NCI-H1092 (cell line): ENCODE measurements at places on chromosomes 3 and 15.

DNA sequence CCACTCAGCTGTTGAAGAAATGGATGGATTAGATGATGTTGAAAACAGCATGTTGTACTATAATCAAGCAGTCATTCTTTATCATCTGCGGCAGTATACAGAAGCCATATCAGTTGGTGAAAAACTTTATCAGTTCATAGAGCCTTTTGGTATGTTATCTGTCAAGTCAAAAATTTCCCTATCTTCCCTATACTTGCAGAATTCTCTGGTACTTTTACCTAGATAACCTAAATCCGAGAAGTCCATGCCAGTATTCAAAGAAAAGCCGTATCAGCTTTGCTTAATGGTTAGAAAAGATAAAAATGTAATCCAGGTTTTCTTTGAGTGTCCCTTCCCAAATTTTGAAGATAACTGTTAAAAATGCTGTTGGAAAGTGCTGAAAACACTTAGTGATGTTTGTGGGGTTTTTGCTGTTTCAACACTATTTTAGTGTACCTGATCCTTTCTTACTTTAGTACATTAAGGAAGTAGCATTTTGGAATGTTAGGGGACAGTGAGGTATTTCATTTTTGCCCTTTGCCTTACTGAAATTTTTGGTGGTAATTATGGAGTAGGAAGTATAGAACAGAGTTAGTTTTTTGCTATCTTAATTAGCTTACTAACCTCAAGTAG, 23.8 kb downstream of the CNOT10 start:
- no peak for DNase-seq

DNA sequence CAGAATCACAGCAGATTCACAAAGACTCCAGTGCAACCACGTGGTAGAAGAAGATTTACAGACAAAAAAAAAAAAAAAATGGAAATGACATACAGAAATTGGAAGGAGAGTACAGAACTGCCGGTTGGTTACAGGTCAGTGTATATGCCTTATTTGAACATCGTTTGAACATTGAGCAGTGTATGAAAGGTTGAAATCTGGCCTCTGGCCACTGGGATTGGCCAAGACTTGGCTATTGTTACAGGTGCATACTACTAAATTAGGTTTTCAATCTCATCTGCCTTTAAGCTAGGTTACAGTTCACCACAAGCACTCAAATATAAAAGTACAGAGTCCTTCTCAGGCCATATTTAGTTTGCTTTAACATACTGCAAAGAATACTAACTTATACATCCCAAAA, 59.8 kb downstream of the THBS1 start:
- no peak for DNase-seq

GRCh38 chr3:48478626-48479555, 25.1 kb downstream of the SHISA5 start:
- DNase-seq = no peak

DNA sequence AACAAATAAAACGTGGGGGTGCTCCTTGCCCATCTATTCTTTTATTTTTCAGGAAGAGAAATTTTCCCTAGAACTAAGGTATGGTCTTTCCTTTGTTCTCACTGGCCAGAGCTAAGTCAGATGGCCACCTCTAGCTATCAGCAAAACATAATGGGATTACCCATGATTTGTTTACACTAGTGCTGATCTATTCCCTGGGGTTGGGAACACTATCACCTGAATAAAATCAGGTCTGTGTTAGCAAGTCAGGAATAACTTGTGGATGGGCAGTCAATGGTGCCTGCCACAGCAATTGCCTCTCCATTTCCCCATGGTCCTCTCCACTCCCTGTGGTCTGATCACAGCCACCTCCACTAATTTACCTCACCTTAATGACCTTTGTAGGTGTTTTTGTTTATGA, 181.7 kb upstream of the CADPS start:
- no peak for DNase-seq

DNA sequence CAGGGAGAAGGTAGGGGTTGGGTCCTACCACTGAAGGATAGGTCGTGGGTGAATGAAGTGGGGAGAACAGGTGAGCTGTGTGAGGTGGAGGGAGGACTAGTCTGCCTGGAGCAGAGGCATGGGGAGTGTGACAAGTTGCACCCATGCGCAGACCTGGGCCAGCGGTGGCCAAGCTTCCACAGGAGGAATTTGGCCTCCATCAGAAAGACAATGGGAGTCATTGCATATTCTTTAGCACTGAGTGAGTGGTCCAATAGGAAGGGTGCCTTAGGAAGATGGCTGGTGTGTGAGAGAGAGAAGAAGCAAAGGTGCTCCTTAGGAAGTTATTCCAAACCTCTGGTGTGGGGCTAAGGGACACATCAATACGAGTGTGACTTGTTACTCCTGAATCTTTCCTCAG, 191.1 kb downstream of the KCNAB1 start:
- DNase-seq = no peak

GRCh38 chr3:49813497-49814174, at the start of gene UBA7:
TSS of gene UBA7 (minus strand) at chr3:49813953. CDS start at chr3:49813787, 166 bp downstream.
- DNase-seq = peak; percentile 1

GRCh38 chr3:50630394-50630793, 13.4 kb downstream of the MAPKAPK3 start:
- DNase-seq = no peak

- DNase-seq = no peak
Measured at GRCh38 chr15:65918357-65918920, 49.1 kb downstream of the RAB11A start.

DNA sequence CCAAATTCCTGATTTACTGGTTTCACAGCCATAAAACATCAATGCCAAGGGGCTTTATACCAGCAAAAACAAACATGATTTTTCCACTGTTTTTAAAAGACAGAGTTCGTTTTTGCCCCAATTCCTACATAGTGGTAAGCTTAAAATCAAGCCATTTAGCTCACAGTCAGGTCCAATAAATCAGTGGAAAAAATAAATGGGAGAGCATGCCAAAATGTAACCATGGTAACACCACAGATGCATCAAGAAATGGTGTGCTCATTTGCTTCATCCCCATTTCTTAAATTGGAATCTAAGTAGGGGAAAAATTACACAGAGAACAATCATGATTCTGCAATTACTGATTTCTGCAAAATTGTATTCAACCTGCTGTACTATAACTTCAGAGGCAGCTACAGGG, 418.8 kb downstream of the MAGI1 start:
- DNase-seq = no peak

DNA sequence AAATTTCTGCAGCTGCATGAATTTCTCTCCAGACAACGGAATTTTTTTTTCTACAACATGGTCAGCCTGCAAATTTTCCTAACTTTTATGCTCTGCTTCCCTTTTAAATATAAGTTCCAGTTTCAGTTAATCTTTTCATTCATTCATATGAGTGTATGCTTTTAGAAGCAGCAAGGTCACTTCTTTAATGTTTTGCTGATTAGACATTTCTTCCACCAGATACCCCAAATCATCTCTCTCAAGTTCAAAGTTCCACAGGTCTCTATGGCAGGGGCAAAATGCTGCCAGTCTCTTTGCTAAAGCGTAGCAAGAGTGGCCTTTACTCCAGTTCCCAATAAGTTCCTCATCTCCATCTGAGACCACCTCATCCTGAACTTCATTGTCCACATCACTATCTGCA, 205.6 kb upstream of the GRM7 start:
- no peak for DNase-seq

DNA sequence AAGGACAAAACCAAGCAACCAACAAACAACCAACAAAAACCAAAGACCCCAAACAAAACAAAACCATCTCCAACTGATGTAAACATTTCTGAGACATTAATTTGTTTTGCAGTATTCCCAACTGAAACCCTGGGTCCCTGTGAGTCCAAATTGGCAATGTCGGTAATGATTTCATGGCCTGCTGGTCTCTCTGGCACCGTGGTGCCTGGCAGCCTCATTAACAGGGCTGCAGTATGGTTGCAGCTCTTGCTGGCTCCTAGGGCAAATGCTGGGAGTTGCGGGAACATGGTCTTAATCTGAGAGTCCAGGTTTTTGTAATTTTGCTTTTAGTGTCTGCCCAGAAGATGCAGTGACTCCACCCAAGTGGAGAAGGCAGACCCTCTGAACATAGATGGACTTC, 128.3 kb downstream of the SV2B start:
- DNase-seq = peak; percentile 8

DNA sequence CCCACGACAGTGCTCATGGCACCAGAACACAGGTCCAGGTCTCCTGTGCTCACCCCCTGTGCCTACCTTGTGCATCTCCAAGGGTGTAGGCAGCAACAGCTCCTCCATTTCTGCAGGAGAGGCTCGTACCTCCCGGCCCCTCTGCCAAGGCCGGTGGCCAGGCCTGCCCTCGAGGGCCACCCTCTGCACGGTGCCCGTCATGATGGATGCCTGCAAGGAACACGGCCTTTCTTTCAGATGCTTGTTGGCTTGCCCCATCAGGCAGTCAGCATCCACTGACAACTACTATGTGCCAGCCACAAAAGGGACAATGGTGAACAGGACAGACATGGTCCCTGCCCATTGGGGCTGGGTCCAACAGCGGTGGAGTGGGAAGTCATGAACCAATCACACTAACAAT, 43.8 kb downstream of the GRIP2 start:
- no peak for DNase-seq

DNA sequence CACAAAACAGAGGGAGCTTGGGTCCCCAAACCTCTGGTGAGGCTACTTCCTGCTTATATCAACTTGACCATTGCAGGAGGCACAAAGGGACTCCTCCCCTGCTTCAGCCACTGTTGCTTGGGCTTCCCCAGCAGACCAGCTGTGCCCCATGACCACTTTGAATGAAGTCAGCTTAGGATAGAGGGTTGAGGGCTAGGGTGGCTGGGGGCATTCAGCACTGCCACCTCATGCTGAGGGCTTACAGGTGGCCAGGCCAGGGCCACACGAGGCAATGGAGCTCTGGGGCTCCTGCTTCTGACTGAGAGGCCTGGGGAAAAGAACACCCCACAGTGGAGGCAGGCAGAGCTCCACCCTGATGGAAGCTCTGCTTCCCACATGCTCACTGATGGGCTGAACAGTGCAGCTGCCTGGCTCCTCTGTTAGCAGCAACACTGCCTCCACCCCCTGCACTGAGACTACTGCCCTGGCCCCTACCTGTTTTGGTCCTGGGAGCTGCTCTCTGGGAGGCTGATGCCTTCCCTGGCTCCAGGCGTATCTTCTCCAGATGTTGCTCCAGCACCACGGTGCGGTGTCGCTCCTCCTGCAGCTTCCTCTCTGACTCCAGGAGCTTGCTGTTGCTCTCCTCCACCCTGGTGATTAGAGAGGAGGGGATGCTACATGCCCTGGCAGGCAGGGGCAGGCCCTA, 10.2 kb upstream of the HHATL start:
- no peak for DNase-seq

DNA sequence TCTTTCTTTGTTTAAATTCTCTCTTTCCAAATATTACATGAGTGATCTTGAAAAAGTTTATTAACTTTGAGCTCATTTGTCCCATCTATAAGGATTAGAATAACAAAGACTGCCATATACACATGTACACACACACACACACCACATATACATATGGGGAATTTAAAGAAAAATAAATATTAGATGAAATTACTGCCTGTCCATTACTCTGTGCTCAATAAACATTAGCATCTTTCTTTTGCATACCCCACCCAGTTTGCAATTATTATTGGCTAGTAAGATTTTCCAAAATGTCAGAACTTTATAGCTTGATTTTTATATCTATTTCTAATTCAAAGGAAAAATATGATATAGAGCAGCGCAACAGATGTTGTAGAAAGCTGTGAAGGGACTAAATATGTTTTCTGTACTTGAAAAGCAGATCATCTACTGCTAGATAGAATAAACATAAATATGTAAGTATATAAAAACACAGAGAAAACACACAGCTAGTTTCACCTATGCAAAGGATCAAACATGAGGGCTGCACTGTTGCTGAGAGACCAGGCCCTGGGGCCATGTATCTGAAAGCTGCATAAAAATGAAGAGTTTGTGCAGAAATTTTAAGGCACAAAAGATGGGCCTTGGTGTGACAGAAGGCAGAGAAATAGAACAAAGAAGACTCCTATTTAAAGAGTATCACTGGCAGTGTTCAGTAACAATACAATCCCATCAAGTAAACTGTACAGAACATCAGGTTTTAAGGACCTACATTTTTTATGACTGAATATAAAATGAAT, 114.2 kb upstream of the NECTIN3 start:
- no peak for DNase-seq

DNA sequence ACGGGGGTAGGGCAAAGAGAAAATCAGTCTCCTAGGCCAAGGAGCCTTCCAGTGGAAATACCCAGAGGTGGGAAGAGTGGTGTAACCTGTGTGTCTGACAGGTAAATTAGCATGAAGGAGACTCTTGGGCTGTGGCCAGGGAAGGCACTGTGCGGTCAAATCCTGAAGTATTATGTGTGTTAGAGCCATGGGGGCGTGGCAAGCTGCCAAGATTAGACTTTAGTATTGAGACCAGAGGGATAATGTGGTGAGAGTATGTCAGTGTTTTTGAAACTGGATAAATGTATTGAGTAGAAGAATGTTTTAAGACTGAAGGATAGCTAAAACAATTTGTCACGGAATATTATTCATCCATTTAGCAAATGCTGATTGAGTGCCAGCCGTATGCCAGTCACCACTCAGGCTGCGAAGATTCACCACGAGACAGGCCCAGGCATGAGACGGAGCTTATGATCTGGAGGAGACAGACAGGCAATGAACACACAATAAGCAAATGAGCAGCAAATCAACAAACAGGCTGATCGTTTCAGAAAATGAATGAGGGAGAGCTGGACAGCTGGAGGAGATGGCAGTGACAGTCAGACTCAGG, 445.9 kb downstream of the MCTP2 start:
- DNase-seq = no peak
